HFF-Myc (cell line): ENCODE measurements at places on chromosomes 1 and 21.

DNA sequence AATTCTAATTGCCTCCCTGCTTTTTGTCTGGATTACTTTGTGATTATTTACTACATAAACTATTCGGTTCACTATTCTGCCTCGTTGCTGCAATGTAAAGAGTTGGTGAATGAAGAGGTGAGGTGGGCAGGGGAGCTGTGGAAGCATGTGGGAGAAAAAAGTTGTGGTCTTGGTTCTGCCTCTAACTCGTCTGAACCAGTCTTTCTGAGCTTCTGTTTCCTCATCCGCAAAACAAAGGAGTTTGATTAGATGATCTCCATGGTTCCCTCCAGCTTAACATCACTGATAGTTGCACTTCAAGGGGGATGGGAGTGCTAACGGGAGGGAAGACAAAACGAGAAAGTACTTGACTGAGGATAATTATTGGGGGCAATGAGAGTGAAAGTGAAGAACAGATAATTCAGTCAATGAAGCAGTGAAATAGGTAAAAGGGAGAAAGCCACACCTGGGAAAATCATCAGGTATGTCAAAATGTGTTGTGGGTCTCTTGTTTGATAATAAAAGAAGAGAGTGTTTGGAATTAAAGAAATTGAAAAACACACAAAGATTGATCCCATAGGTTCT, 26.2 kb upstream of the UHMK1 start:
- no peak for DNase-seq

DNA sequence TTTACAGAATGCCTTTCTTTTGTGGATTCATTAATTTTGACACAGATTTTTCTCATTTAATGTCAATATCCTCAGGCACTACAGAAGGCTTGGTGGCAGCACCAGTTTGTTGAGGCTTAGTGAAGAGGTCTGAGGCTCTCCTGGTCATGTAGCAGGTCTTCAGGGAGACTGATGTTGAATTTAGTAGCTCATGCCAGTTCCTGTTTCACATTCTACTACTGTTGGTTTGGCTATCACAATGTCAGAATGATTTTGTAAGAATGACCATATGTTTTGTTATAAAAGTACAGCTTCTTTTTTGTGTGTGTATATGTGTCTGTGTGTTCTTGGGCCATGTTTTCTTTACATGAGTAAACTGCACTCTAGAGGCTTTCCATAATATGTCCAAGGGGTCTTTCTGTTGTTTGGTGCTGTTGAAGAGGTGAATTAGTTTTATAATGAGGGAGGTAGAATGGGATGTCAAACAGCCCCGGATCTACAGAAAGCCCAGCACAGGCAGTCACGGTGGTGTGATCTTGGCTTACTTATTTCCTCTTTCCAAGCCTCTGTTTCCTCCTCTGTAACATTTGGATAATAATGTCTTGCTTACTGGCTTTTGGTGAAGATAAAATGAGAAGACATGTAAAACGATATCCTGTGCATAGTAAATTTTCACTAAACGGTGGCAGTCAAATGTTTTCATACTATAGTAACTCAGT, 32.0 kb downstream of the C1orf21 start:
- no peak for DNase-seq

GRCh38 chr1:52032785-52033131, 852 bp downstream of the KTI12 start:
- DNase-seq = no peak

- no peak for DNase-seq
Measured at GRCh38 chr1:229557913-229558414, 543 bp downstream of the ABCB10 start.

GRCh38 chr21:39001341-39001740, 181.9 kb downstream of the PSMG1 start:
- DNase-seq = no peak

GRCh38 chr21:14977814-14978213, 87.0 kb downstream of the NRIP1 start:
- DNase-seq = no peak

- DNase-seq = no peak
Measured at GRCh38 chr1:79896140-79896539, 889.6 kb upstream of the ADGRL4 start.

GRCh38 chr1:114495486-114495885, 15.5 kb downstream of the TRIM33 start:
- no peak for DNase-seq

GRCh38 chr1:113434081-113434873, 44.0 kb downstream of the MAGI3 start:
- no peak for DNase-seq

DNA sequence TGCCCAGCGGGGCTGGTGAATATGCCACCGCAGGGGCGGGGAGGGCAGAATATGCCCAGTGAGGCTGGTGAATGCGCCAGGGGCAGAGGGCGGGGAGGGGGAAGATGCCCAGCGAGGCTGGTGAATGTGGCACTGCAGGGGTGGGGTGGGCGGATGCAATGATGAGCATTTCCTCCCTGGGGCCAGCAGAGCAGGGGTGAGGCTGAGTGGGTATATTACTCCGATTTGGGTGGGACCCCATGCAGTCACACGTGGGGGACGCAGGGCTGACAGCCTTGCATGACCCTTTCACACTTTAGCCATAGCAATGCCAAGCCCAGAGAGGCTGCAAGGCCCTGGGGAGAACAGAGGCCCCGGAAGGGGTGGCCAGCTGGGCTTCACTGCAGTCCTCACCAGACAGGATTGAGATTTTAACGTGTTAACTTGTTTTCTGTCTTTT, 9.3 kb upstream of the SLX9 start:
- DNase-seq = no peak

GRCh38 chr1:89405275-89405929, 41.5 kb downstream of the GBP6 start:
- DNase-seq = no peak

- DNase-seq = no peak
Measured at GRCh38 chr1:26003262-26003661, 5.4 kb upstream of the PAFAH2 start.

DNA sequence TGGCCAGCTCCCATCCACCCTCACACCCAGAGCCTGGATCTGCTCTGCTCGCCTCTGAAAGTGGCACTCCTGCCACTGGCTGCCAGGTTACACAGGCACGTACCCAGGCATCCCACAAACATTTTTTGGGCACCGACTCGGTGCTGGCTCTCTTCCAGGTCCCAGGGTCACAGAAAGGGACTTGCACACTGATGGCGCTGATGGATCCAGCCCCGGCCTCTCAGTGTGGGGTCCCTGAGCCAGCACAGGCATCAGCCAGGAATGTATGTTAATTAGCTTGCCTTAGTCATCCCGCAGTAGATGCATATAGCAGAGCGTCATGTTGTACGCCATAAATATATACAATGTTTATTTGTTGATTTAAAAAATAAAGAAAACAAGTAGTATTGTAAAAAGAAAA, 537.2 kb downstream of the NPHP4 start:
- no peak for DNase-seq

GRCh38 chr1:197924516-197925123, 7.4 kb downstream of the LHX9 start:
- DNase-seq = peak; percentile 15

GRCh38 chr1:22635436-22635835, 992 bp upstream of the C1QA start:
- no peak for DNase-seq

GRCh38 chr1:157960773-157961172, 32.7 kb upstream of the KIRREL1 start:
- DNase-seq = no peak

- DNase-seq = no peak
Measured at GRCh38 chr1:2493218-2493617, 17.1 kb downstream of the PLCH2 start.

DNA sequence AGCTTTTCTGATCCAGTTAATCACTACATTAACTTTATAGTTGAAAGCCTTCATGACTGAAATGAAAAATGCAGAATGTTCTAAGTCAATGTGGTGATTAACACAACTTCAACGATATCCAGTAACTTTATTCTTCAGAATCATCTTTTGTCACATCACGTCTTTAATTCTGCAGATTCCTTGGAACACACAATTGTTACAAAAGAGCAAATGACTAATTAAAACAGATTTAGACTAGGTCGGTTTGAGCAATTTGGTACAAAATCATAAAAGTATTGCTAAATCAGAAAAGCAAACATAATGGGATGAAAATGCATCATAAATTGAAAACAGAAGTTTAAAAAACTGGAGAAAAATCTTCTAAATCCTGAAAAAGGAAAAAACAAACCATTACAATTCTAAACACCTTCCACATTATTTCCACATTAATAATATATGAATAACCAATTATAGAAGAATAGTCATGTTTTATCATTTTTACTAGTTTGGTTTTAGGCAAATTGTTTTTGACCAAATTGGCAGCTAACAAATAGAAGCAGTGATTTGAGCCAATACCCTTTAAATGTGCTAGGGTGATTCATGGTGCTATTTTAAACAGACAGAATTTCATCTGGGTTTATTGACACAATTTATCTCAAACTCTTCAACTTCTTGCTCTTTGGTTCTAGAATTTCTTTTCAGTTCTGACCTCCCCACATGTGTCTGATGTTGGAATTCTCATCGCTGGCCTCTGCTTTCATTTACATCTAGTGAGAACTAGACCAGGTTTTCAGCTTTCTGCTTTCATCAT, 468.1 kb upstream of the PTBP2 start:
- no peak for DNase-seq

GRCh38 chr1:15378729-15379128, 31.0 kb upstream of the EFHD2 start:
- no peak for DNase-seq

GRCh38 chr1:167491586-167492461, 26.5 kb downstream of the CD247 start:
- no peak for DNase-seq

- DNase-seq = no peak
Measured at GRCh38 chr1:53454019-53454418, 5.2 kb upstream of the DMRTB1 start.

- no peak for DNase-seq
Measured at GRCh38 chr1:210087058-210087457, 145.5 kb upstream of the SERTAD4 start.

GRCh38 chr1:117985973-117986372, 56.4 kb downstream of the WDR3 start:
- DNase-seq = no peak

GRCh38 chr1:202578001-202578504, 132.2 kb downstream of the SYT2 start:
- DNase-seq = peak; percentile 48

- DNase-seq = no peak
Measured at GRCh38 chr1:51097171-51097570, 4.9 kb upstream of the C1orf185 start.

- peak; percentile 60 for DNase-seq
Measured at GRCh38 chr21:32520875-32521735, 64.2 kb downstream of the TCP10L start.

DNA sequence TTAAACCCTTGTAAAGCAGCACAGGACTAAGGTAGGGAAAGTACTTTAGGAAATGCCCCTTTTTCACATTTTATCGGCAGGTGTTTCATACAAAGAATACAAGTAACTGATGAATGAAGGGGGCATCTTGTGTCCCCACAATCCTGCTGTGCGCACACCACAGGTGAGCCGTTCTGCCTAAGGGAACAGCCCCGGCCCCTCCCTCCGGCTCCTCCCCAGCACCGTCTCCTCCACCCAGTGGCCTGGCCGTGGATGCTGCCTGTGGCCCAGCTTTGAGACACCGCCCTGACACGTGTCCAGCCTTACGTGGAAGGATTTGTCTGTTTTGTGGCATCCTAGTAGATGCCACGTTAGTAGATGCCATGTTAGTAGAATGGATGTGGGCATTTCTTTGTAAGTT, 12.8 kb downstream of the FAAP20 start:
- no peak for DNase-seq

- no peak for DNase-seq
Measured at GRCh38 chr21:37410639-37411038, 44.1 kb downstream of the DYRK1A start.

- DNase-seq = no peak
Measured at GRCh38 chr1:34983700-34984355, 1.3 kb downstream of the TMEM35B start.
